ENCODE measurements at places on chromosomes 7 and 10. TPM values are rescaled to one million over a fixed set of nuclear protein-coding genes. Genes with fewer than 3 reads are reported as not detected.

- DNase-seq = no peak
These were observed 114.7 kb upstream of the CARD11 start for GRCh38 chr7:3158341-3158760.

Gene UNCX
- 0.10 TPM for total RNA-seq

DNA sequence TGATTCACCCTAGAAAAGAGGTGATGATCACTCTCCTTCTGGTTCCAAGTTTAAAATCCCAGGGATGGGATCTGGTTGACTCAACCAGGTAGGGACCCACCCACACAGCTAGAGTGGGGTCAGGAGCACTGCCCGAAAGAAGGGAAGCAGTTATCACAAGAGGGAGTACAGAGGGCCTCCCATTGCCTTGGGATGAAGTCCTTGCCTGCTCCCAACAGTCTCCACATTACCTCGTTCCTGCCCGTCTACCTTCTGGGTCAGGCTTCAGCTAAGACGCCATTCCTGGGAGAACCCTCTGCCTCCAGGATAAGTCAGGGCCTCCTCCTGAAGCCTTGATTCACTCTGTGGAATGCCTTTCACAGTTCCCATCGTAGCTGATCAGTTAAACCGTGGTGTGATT, 23.8 kb downstream of the ZMIZ2 start:
- DNase-seq = no peak

Gene EN2
- total RNA-seq = not detected

DNA sequence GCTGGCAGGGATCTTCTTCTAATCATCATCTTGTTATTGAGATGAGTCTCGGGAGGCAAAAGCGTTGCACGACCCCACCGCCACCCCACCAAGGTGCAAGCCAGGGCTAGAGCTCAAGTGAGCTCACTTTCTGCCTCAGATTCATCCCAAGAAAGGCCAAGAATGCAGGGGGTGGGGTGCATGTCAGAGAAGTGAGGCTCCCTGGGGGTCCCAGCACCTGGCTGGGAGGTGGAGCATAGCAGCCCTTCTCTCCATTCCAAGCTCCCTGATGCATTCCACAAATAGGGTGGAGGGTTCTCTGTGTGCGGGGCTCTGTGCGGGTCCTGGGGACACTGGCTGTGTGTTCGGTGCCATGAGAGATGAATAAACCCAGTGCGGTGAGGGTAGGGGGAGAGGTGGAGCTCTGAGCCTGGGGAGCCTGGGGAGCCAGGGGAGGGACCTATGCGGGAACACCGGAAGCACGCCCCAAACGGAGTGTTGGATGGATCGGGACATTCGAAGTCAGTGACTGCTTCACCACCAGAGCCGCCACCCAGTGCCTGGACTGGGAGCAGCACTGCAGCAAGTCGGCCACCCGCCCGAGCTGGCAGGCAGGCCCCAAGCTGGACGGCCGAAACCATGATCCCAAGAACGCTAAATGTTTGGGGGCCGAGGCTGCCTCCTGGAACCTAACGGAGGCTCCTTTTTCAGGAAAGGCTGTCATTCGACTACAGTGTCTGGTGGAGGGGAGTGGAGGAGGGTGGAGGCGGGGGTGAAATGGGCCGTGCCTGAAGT, 17.9 kb upstream of the HMX3 start:
- DNase-seq = no peak

- no peak for DNase-seq
These were observed 467.5 kb downstream of the GPAM start for GRCh38 chr10:111716032-111716431.

GRCh38 chr7:100089458-100090196, 858 bp downstream of the COPS6 start:
- no peak for DNase-seq

DNA sequence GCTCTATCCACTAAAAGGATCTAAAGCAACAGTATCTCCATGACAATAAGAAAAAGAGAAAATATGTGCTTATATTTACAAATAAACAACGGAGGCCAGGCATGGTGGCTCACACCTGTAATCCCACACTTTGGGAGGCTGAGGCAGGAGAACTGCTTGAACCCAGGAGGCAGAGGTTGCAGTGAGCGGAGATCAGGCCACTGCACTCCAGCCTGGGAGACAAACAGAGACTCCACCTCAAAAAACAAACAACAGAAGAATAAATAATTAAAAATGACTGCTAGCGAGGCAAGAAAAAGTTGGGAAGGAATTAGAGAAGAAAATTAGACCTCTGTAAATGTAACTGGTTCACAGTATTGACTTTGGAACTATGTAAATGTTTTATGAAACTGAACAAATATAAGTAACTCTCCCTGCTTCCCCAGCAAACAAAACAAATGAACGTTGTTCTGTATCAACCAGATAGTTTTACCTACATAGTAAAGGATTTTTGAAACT, 17.1 kb downstream of the TRIM24 start:
- no peak for DNase-seq

Data from G401 (cell line).